ENCODE measurements at places on chromosomes 6 and 20.

DNA sequence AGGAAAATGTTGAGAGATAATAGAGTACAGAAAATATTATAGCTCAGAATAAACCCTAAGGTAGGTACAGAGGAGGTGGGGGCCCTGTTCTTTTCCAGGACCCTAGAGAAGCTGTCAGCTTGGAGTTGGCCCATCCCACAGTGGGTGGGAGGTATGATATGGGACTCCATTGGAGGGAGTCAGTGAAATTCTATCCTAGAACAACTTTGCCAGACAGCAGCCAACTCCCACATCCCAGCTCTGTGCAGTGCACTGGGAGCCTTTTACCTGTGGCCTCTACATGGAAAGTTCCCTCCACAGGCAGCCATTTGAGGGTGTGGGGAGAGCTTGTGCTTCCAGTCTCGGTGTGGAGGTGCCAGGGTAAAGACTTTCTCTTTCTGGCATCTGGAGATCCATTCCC lies 36.8 kb upstream of the CLIC5 start:
- DNase-seq, result no peak

- no peak for DNase-seq
These were observed 202.0 kb upstream of the RNF24 start for GRCh38 chr20:4217349-4217841.

GRCh38 chr20:49290608-49291191 lies 12.8 kb upstream of the ZNFX1 start:
- no peak for DNase-seq

GRCh38 chr20:36261389-36262105 lies 25.3 kb downstream of the AAR2 start:
- DNase-seq, result no peak

DNA sequence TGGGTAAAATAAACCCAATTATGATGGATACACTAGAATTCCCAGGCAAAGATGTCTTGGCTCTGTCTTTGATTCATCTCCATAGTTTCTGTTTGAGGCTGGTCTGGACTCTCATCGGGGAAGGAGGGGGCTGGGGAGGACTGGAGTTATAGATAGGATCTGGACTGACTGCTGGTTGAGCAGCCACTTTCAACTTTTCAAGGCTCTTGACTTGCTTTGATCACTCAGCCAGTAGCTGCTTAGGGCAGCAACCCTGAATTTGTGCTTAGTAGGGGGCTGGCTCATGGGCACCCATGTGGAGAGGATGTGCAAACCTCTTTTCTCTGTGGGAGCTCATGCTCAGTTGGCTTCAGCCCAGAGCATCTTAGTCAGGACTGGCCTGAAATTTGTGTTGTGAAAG lies 114.0 kb upstream of the NEDD9 start:
- DNase-seq, result no peak
